ENCODE measurements at places on chromosomes 1 and 21.

DNA sequence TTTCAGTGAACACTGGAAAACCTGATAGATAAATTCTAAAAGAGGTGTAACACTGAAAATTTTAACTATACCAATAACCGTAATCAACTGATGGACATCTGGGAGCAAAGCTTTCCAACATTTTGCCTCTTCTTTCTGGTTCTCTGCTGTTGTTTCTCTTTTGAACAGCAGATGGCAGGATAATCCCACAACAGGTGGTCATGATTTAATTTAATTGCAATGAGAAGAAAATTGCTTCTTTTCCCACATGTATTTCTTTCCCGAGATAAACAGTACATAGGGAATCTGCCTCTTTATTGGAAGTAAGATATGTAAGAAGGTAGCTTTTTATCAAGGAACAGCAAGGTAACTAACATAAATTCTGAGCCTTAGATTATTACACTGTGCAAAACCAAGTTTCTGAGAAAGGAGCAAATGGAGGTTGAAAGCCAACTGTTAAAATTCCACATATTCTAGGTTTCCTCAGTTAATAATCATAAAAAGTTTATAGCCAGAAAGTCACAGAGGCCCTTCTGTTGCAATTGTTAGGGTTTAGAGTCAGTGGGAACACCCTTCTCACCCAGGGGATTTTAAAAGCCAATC is 72.9 kb downstream of the RPS6KA1 start:
- DNase-seq, result peak; percentile 69

- no peak for DNase-seq
These were observed 9.7 kb upstream of the EPHA2 start for GRCh38 chr1:16165548-16165947.

DNA sequence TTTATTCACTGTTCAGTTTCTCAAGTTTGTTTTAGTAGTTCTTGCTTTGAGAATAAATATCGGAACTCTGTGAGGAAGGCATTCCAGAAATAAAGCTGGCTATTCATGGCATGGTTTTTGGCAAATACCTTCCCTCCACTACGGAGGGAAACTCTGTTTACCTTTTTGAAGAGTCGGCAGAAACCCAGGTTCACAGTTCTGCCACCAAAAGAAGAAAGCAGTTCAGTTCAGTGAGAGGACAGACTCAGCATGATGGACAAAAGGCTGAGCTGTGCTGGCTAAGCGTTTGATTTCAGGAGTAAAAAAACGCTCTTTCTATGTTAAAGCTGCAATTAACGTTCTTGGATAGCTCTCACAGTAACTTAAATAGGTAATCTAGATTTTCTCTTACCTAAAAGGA is 42.4 kb downstream of the CNN3 start:
- peak; percentile 13 for DNase-seq

DNA sequence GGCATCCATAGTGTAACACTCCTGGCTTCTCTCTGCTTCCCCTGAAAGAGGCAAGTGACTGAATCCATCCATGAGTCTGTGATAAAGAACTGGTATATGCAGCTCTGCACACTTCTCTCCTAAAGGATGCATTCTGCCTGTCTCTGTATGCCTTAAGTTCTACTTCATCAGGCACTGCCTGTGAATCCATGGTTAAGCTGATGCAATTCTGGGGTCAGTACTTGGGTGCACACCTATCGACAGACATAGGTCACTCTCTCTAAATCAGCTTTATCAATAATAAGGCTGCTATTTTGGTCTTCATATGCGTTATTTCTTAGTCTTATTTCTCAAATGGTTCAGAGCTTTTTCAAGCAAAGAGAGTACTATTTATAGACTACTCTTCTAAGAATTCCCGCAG is 32.7 kb upstream of the PTP4A2 start:
- DNase-seq, result no peak

- DNase-seq, result peak; percentile 44
These were observed 27.2 kb downstream of the HSPG2 start for GRCh38 chr1:21909787-21910503.

DNA sequence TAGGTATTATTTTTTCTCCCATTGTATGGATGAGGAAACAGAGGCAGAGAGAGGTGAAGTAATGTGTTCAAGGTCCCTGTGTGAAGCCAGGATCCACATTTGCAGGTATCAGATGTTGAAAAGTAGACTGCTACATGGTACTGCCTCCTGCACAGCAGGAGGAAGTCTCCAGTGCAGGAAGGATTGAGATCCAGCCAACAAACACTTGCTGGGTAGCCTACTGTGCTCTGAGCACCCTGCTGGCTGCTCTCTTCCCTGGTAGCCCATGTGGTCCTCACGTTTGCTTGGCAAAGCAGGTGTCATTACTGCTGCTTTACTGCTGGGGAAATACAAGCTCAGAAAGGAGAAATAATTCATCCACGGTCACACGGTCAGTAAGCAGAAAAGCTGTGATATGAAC is 21.3 kb upstream of the GRIK3 start:
- DNase-seq, result no peak

DNA sequence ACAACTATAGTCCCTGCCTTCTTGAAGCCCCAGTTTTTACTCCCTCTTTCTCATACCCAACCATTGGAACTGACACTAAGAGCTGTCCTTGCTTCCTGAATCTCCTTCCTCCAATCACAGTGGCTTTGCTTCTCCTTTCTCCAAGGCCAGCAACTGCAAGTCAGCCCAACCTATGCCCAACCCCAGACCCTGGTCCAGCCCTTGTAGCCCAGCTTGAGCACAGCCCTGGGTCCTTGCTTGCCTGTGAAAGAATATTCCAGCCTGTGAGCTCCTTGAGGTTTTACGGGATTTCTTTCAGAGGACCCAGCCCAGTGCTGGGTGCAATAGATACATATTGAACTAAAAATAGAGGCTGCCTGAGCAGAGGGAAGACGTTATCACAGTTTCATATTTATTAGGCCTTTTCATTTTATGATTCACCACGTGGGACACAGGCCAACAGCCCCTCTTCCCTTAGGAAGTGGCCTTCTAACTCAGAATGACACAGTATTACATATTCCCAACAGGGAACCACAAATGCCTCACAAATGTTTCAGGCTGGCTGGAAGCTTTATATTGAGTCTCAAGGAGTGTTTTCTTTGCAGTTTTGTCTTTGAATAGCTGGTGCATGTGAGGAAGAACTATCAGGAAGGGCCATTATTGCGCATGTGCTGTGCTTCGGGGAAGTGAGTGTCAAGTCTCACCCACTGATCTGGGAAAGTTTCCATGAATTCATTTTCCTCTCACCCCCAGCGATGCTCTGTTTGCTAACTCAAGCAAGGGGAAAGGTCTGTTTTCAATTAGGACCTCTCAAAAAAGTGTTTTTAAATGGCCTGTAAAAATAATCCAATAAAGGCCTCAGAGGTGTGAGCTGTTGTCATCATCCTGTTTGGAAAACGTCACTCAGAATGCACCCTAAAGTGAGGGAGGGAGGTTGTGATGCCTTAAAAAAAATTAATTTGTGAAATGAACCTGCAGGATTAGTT is 92.3 kb upstream of the NFIA start:
- peak; percentile 44 for DNase-seq

DNA sequence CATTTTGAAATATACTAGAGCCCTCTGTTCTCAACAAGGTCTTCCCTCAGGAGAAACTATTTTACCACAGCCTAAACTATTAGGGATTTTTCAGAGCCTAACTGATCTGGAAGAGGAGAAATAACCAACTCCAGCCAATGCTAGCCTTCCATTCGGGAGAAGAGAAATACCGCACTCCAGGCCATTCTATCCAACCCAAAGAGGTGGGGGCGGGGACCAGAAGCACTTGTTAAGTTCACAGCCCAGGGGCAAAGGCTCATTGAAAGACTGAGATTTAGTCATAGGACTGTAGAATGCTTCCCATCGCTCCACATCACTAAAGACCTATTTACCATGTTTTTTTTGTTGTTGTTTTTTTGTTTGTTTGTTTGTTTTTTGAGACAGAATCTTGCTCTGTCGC is 35.4 kb upstream of the SLFNL1 start:
- no peak for DNase-seq

- DNase-seq, result peak; percentile 62
These were observed 6.3 kb upstream of the SGIP1 start for GRCh38 chr1:66527686-66528085.

GRCh38 chr1:234841710-234842231 is 231.8 kb upstream of the IRF2BP2 start:
- no peak for DNase-seq

GRCh38 chr1:198967566-198967965 is 328.7 kb downstream of the PTPRC start:
- DNase-seq, result no peak

DNA sequence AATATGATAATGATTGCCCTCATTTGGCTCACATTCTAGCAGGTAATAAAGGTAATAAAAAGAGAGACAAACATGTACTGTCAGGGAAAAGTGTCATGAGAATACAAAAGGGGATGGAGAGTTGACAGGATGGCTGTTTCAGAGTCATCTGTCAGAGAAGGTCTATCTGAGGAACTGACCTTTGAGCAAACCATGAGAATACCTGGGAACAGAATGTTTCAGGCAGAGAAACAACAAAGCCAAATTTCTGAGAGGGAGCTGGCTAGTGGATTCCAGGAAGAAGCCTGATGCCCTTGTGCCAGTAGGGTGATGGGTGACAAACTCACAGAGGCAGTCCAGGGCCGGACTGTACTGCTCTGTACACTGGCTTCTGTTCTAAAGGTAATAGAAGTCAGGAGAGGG is 107.2 kb downstream of the C1orf21 start:
- no peak for DNase-seq

- no peak for DNase-seq
These were observed 44.4 kb downstream of the SIPA1L2 start for GRCh38 chr1:232585486-232585885.

DNA sequence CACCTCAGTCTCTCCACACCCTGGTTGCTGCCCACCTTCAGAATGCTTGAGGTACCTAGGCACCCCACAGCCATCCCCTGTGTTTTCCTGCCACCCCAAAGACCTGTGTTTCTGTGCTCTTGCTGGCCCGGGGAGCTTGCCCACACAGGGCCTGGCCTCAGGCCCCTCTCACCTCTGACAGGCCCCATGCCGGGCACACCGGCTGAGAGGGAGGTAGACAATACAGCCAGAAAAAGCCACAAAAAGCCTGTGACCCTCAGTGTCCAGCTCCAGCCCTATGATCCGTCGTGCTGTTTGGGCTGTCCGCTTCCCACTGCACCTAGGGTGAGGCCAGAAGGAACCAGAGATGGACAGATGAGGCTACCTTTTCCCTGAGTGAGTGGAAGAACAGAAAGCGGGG is 11.4 kb downstream of the SEMA6C start:
- DNase-seq, result no peak

DNA sequence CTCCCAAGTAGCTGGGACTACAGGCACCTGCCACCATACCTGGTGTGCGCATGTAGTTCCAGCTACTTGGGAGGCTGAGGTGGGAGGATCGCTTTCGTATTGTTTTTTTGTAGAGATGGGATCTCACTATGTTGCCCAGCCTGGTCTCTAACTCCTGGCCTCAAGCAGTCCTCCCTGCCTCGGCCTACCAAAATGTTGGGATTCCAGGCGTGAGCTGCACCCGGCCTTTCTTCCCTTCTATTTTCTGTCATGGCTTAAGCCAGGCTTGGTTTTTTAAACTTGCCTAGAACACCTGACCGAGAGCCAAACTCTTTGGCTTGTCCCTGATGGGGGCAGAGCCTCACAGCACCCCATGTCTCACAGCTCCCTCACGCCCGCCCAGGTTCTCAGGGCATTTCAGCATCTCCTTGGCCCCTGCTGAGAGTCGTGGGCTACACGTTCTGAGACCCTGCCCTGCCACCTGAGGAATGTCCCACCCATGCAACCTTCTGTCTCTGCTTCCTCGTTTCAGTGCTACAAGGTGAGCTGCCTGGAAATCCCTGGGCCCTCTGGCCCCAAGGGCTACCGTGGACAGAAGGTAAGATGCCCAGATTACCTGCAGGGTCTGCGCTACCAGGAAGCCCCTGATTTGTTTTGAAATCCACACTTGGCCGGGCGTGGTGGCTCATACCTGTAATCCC is 15.7 kb downstream of the COL6A2 start:
- no peak for DNase-seq

DNA sequence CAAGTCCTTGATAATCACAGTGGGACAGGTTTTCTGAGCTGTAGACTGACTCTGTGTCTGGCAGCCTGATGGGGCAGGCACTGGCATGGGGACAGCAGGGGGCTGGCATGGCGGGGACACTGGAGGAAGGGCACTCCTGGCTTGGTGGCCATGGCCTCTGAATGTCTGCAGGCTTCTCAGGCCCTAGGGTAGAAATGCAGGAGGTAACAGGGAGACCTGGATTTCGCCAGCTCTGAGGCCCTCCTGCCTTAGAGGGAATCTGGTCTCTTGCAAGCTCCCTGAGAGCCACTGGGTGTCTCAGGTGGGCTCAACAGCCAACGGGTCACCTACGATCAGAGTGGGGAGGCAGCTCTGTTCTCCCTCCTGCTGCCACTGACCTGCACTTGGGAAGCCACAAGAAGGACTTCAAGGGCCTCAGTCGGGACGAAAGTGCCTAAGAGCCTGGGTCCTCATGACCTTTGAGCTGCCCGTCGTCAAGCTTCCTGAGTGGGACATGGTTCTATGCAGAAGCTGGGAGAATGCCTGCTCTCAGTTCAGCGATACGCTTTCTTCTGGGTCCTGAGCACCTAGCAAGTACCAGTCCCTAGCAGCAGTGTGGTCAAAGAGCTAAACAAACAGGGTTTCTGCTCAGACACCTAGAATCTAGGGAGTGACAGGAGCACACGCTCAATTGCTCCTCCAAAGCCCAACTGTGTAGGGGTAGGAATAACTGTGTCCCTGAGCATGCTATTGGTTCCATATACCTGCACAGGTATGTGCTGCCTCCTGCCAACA is 569.0 kb downstream of the PTPRU start:
- DNase-seq, result no peak

DNA sequence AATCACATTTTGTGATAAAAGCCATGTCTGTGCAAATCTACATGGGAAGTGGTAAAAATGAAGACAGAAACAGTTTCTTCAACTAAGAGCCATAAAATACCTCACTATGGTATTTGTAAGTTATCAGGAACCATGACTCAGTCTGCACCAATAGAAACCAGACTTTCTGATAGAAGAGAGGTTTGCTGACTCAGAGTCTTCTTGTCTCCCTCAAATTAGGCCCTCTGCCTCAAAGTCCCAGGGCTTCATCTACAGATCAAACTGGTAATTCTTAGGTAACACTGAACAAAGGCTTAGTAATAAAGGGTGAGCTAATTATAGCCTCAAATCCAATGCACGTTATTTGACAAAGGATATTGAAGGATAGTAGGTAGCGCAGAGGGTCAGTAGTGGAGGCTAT is 30.9 kb upstream of the SSX2IP start:
- DNase-seq, result peak; percentile 53

Measured in AG08396 (cell line).